Small intestine (tissue), 16 donors: ENCODE measurements at places on chromosomes 7 and 10.
A peak's percentile ranks its signal among the peaks of the same experiment; 100 is the strongest.

GRCh38 chr7:155299535-155300202 is 2.0 kb downstream of the INSIG1 start:
- H3K4me1 ChIP-seq = peaks cover 5% of the 10 kb centered on the region
- H3K36me3 ChIP-seq = peaks cover 13% of the 10 kb centered on the region
- H3K27me3 ChIP-seq = no peaks in the 10 kb centered on the region
- peak overlapping the region; percentile 88 for H3K27ac ChIP-seq

- no peak overlapping the region for H3K27ac ChIP-seq
- H3K36me3 ChIP-seq = no peaks in the 10 kb centered on the region
- H3K4me1 ChIP-seq = no peaks in the 10 kb centered on the region
- H3K4me3 ChIP-seq = no peak overlapping the region
Measured at GRCh38 chr10:45437587-45438465, 63.8 kb downstream of the ALOX5 start.

GRCh38 chr10:123134915-123135414 is 805 bp upstream of the HMX3 start:
- no peaks in the 10 kb centered on the region for H3K36me3 ChIP-seq
- H3K27ac ChIP-seq = no peak overlapping the region
- DNase-seq = no peak
- H3K27me3 ChIP-seq = peaks cover 51% of the 10 kb centered on the region
- H3K4me1 ChIP-seq = no peaks in the 10 kb centered on the region
- H3K4me3 ChIP-seq = peak overlapping the region; percentile 47

DNA sequence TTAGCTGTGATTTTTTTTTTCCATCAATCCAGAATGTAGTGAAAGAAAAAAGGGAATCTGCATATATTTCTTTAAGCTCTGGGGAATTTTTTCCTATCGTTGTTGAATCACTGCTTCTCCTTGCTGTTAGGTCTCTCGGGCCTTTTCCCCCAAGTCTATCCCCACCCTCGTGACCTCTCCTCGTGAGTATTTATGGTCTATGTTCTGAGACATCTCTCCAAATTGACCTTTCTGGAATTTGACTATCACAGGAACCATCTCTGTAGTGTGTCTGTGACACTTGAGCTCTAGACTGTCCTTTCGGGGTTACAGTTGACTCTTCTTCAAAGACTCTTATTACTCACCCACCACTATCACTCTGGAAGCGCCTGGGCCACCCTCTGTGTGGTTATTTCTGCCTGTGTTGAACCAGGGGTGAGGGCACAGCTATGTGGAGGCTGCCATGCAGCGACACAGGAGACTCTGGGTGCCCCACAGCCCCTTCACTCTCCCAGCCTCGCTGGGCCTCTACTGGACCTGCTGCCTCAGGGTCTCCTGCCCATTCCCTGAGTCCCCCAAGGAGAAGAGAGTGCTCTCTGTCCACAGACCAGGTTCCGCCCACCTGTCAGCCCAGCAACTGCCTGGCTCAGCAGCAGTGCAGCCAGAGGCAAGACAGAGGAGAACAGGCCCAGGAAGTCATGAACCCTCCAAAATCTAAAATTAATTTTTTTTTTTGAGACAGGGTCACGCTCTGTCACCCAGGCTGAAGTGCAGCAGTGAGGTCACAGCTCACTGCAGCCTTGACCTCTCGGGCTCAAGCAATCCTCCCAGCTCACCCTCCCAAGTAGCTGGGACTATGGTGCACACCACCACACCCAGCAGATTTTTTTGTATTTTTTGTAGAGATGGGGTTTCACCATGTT is 45.7 kb upstream of the PTPRN2 start:
- no peak overlapping the region for H3K4me3 ChIP-seq
- no peak overlapping the region for H3K27ac ChIP-seq
- H3K27me3 ChIP-seq = no peaks in the 10 kb centered on the region
- H3K4me1 ChIP-seq = no peaks in the 10 kb centered on the region

GRCh38 chr7:142440219-142440905 is 182.5 kb upstream of the PRSS58 start:
- no peaks in the 10 kb centered on the region for H3K4me1 ChIP-seq
- no peak overlapping the region for H3K4me3 ChIP-seq
- no peaks in the 10 kb centered on the region for H3K36me3 ChIP-seq
- DNase-seq = no peak

GRCh38 chr7:155213385-155213784 is 84.3 kb upstream of the INSIG1 start:
- H3K27me3 ChIP-seq = no peaks in the 10 kb centered on the region
- DNase-seq = no peak
- no peaks in the 10 kb centered on the region for H3K36me3 ChIP-seq
- no peak overlapping the region for H3K27ac ChIP-seq

GRCh38 chr7:151761231-151761630 is 115.7 kb downstream of the PRKAG2 start:
- no peaks in the 10 kb centered on the region for H3K36me3 ChIP-seq
- no peak overlapping the region for H3K27ac ChIP-seq
- H3K27me3 ChIP-seq = no peaks in the 10 kb centered on the region
- DNase-seq = peak; percentile 88
- peaks cover 4% of the 10 kb centered on the region for H3K4me1 ChIP-seq
- H3K4me3 ChIP-seq = no peak overlapping the region

DNA sequence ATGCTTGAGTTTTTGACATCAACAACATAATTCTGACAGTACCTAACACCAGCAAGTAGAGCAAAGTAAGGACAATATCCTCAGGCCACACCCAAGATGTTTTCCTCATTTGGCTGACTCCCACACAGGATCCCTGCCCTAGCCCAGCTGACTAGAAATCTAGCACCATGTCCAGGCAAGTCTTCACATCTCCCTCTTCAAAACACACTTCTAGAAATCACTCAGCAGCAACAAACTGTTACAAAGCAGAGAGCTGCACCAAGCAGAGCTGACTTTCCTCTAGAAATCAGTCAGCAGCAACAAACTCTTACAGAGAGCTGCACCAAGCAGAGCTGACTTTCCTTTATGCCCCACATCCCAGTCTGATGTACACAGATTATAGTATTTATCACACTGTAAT is 7.7 kb downstream of the TMEM168 start:
- no peaks in the 10 kb centered on the region for H3K27me3 ChIP-seq
- no peak overlapping the region for H3K27ac ChIP-seq
- peaks cover 2% of the 10 kb centered on the region for H3K36me3 ChIP-seq
- no peak overlapping the region for H3K4me3 ChIP-seq
- no peak for DNase-seq

DNA sequence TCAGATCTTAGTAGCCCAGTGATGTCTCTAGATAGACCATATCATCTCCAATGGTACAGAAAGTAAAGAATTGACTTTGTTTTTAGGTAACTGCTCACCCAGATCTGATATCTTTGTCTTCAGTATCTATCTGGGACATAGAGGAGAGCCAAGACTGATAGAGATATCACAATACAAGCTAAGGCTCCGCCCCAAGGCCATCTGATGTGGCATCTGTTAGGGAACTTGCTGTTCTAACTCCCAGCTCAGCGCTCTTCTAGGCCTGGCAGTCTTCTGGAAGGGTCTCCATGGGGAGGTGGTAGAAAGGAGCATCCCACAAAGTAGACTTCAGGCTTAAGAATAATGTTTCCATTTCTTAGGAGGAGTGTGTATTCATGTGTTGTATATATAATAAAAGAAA is 88.4 kb upstream of the SAMD8 start:
- H3K36me3 ChIP-seq = peaks cover 20% of the 10 kb centered on the region
- no peaks in the 10 kb centered on the region for H3K27me3 ChIP-seq
- DNase-seq = no peak
- no peak overlapping the region for H3K4me3 ChIP-seq

- H3K4me3 ChIP-seq = no peak overlapping the region
- no peaks in the 10 kb centered on the region for H3K36me3 ChIP-seq
- no peak for DNase-seq
- no peaks in the 10 kb centered on the region for H3K4me1 ChIP-seq
- no peak overlapping the region for H3K27ac ChIP-seq
Measured at GRCh38 chr10:65213170-65213569, 1692.0 kb downstream of the REEP3 start.

- no peak for DNase-seq
- no peak overlapping the region for H3K27ac ChIP-seq
- no peaks in the 10 kb centered on the region for H3K36me3 ChIP-seq
- no peak overlapping the region for H3K4me3 ChIP-seq
- H3K27me3 ChIP-seq = no peaks in the 10 kb centered on the region
Measured at GRCh38 chr7:96734343-96734742, 24.7 kb upstream of the SEM1 start.

DNA sequence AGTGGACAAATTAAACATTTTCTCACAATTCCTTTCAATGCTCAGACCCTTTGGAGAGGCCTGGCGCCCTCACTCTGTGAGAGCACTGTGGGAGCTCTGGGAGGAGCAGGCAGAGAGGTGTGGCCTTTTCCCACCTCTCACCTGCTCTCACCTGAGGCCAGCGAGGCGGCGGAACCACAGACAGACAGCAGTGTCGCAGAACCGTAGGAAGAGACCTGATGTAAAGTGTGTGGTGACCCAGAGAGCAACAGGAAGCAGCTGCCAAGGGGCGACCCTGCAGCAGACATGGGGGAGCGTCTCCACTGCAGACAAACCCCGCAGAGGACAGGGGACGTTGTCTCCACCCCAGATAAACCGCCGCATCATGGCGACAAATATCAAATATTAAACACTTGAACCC is 15.6 kb upstream of the PARP12 start:
- no peak overlapping the region for H3K27ac ChIP-seq
- H3K27me3 ChIP-seq = no peaks in the 10 kb centered on the region
- no peaks in the 10 kb centered on the region for H3K36me3 ChIP-seq
- peaks cover 23% of the 10 kb centered on the region for H3K4me1 ChIP-seq
- no peak for DNase-seq
- H3K4me3 ChIP-seq = no peak overlapping the region

- H3K27me3 ChIP-seq = no peaks in the 10 kb centered on the region
- no peak overlapping the region for H3K27ac ChIP-seq
- no peak overlapping the region for H3K4me3 ChIP-seq
- no peaks in the 10 kb centered on the region for H3K36me3 ChIP-seq
- no peaks in the 10 kb centered on the region for H3K4me1 ChIP-seq
- no peak for DNase-seq
Measured at GRCh38 chr10:130905386-130905785, 406.1 kb downstream of the TCERG1L start.

GRCh38 chr10:49164559-49165188 is 23.5 kb downstream of the TMEM273 start:
- H3K4me1 ChIP-seq = no peaks in the 10 kb centered on the region
- DNase-seq = peak; percentile 63
- H3K36me3 ChIP-seq = no peaks in the 10 kb centered on the region
- no peak overlapping the region for H3K27ac ChIP-seq

DNA sequence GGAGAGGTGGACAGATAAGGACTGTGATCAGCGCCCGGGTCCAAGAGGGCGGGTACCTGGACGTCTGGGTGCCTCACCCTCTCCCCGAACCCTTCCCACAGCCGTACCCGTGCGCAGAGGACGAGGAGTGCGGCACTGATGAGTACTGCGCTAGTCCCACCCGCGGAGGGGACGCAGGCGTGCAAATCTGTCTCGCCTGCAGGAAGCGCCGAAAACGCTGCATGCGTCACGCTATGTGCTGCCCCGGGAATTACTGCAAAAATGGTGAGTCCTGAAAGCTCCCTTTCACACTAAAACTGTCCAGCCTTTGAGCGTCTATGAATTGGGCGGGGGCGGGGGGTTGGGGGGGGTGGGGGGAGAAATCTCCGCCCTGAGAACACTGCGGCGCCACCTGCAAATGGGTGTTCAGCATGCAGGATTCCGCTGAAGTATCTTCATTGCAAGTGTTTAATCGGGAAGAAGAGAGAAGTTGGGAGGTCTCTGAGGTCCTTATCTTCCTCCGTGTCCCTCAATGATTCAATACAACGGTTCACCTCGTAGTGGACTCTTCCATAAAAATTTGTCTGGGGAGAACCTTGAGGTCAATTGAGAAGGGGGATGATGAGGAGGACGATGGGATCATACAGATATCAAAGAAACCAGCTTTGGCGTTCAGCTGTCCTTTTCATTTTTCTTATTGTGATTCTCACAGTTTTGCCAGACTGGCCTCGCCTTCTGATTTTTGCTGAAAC is 906 bp downstream of the DKK1 start:
- no peaks in the 10 kb centered on the region for H3K4me1 ChIP-seq
- H3K4me3 ChIP-seq = no peak overlapping the region
- H3K27ac ChIP-seq = no peak overlapping the region
- H3K27me3 ChIP-seq = peaks cover 29% of the 10 kb centered on the region
- DNase-seq = no peak
- no peaks in the 10 kb centered on the region for H3K36me3 ChIP-seq

GRCh38 chr7:143205560-143206293 is 16.1 kb upstream of the TAS2R40 start:
- H3K27ac ChIP-seq = no peak overlapping the region
- DNase-seq = no peak
- H3K27me3 ChIP-seq = no peaks in the 10 kb centered on the region
- no peaks in the 10 kb centered on the region for H3K36me3 ChIP-seq

- no peaks in the 10 kb centered on the region for H3K4me1 ChIP-seq
- DNase-seq = peak; percentile 48
- peaks cover 15% of the 10 kb centered on the region for H3K27me3 ChIP-seq
- H3K4me3 ChIP-seq = no peak overlapping the region
- no peak overlapping the region for H3K27ac ChIP-seq
- no peaks in the 10 kb centered on the region for H3K36me3 ChIP-seq
Measured at GRCh38 chr10:70920519-70920918, 32.2 kb upstream of the PCBD1 start.

DNA sequence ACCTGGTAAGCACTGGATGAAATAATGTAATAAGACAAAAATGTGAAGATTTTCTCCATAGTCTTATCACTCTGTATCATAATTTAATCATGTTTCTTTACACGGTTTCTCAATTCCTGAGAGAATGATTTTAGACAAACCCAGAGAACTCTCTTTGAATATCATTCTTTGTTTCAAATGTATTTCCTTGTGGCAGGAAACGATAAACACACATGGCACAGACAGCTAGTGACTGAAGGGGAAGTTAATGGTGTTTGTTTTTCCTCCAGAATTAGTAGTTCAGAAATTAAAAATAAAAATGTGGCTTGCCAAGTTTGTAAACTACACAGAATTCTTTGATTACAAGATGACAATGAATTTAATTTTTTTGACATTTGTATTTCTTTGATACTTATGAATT is 163.7 kb upstream of the PRPS1L1 start:
- H3K27ac ChIP-seq = no peak overlapping the region
- H3K27me3 ChIP-seq = no peaks in the 10 kb centered on the region
- H3K4me3 ChIP-seq = no peak overlapping the region
- no peaks in the 10 kb centered on the region for H3K36me3 ChIP-seq

DNA sequence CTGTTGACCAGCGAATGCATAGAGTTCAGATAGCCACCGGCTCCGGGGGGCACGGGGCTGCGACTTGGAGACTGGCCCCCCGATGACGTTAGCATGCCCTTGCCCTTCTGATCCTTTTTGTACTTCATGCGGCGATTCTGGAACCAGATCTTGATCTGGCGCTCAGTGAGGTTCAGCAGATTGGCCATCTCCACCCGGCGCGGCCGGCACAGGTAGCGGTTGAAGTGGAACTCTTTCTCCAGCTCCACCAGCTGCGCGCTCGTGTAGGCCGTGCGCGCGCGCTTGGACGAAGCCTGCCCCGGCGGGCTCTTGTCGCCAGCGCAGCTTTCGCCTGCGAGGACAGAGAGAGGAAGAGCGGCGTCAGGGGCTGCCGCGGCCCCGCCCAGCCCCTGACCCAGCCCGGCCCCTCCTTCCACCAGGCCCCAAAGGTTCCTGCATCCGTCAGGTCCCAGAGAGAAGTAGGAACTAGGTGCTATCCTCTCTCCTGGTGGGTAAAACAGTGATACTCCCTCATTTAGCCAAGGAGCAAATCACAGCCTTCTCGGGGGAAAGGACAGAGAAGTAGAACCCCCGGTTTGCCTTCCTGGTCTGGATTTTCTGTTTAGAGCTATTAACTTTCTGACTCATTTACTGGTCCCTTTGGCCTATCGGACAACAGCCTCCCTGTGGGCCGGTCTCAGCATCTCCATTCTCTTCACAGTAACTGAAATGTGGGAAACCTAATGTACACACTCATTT is 6.1 kb upstream of the HOXA2 start:
- peaks cover 34% of the 10 kb centered on the region for H3K4me1 ChIP-seq
- H3K27ac ChIP-seq = no peak overlapping the region
- peaks cover 2% of the 10 kb centered on the region for H3K27me3 ChIP-seq
